ENCODE measurements at places on chromosomes 7 and 10.

DNA sequence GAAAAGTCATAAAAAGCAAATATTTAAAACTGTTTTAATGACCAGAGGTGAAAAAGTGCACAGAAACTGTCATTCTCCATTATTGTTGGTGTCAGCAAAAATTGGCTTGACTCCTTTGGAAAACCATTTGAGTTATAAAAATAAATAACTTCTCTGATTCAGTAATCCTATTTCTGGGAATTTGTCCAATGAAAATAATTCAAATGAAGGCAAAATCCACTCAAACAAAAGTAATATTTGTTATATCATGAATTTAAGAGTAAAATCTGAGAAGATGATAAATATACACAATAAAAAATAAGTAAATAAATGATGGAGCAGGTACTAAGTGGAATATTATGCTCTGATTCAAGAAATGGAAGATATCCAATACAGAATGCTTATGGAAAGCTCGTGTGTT is 326.6 kb upstream of the KLF6 start:
- DNase-seq = no peak

- DNase-seq = no peak
Measured at GRCh38 chr10:3452173-3452626, 279.6 kb upstream of the PITRM1 start.

- no peak for DNase-seq
Measured at GRCh38 chr10:35794703-35795102, 152.6 kb upstream of the FZD8 start.

DNA sequence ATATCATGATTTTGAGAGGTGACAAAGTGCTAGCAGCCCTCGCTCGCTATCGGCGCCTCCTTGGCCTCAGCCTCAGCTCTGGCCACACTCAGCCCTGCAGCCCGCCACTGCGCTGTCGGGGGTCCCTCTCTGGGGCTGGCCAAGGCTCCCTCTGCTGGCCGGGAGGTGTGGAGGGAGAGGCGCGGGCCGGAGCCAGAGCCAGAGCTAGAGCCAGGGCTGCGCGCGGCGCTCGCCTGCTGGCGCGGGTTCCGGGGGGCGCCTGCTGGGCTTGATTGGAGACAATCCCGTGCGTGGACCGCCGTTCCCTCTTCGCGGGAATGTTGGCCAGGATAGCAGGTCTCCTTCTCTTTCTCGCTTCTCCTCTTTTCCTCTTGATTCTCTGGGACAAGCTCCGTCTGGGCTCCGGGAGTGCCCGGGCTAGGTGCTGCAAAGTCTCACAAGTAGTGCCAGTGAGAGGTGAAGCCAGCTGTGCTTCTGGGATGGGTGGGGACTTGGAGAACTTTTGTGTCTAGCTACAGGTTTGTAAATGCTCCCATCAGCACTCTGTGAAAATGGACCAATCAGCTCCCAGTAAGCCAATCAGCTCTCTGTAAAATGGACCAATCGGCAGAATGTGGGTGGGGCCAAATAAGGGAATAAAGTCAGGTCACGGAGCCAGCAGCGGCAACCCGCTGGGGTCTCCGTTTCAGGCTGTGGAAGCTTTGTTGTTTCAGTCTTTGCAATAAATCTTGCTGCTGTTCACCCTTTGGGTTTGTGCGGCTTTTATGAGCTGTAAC is 43.4 kb upstream of the ELMO1 start:
- DNase-seq = no peak

GRCh38 chr10:82190432-82191260 is 315.7 kb downstream of the NRG3 start:
- no peak for DNase-seq

GRCh38 chr10:5542100-5542499 is 17.3 kb downstream of the CALML3 start:
- DNase-seq = no peak
